ENCODE measurements at places on chromosomes 7 and 10.

GRCh38 chr7:27191833-27192545, 7.0 kb upstream of the HOXA11 start:
- no peak for DNase-seq

GRCh38 chr10:672203-672602, 17.3 kb downstream of the DIP2C start:
- no peak for DNase-seq

DNA sequence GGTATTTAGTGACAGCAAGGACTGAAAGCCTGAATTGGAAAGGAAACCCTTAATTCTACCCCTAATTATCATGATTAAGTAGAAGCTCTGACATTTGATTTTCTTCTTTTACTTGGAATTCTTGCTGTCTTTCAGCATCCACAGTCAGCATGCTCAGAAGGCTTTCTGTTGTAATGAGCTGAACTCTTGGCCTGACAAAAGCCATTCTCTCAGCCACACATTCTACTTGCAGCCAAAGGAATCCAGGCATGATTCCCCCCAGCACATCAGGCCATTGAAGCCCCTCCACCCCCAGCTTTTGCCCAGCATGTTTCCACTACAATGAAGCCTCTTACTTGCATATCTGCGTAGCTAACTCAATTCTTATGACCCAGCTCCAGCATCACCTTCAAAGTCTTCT, 94.3 kb upstream of the FRMD4A start:
- DNase-seq, result no peak

GRCh38 chr10:78802866-78803265, 265.9 kb upstream of the ZMIZ1 start:
- DNase-seq, result no peak

DNA sequence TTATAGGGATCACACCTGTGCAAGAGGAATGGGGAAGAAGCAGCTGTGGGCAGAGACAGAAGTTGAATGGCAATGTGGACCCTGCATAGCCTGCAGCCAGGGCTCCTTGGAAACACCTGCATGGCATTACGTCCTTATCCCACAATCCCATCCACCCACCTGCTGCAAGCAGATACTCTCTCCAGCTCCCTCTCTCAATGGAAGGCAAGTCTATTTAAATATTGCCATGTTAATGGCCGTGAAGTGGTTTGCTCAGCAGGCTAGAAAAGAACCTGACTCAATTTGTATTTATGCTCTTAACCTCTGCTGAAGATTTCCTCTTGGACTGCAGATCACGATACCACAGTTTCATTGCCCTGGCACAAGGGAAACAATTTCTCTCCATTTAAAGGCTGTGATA, 417.0 kb downstream of the TYW1 start:
- DNase-seq, result no peak

DNA sequence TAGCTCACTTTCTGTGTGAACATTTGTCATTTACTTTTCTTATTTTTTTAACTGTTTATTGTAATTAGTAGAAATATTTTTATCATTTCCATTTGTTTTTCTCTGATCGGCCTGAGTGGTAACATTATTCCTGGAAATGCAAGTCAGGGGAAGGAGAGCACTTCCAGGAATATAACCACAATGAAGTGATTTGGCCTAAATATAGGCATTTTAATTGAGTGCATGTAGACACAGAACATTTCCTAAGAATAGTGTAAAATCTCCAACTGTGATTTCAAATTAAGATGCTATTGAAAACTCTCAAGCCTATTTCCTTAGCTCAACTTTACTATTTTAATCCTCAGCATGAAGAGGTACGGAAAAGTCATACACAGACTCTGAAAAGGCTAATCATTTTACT, 86.5 kb upstream of the SKAP2 start:
- DNase-seq, result no peak

DNA sequence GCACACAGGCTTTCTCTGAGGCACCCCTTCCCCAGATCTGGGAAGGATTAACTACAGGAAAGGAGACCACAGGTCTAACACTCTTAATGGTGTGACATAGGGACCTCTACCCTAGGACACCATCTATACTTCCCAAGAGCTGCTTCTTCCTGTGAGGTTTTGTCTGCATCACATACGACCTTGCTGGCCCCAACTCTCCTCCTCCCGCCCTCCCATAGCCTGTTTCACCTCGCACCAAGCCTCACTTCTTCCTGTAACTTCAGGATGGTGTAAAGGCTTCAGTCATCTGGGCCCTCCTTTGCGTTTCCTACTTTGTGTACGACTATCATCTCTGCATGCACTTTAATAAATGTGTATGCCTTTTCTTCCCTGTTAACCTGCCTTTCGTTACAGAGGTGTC, 274.3 kb downstream of the KLF6 start:
- no peak for DNase-seq

- DNase-seq, result no peak
Measured at GRCh38 chr7:6407434-6407833, 40.3 kb downstream of the DAGLB start.

- DNase-seq, result no peak
Measured at GRCh38 chr7:132893560-132893959, 188.3 kb downstream of the CHCHD3 start.

DNA sequence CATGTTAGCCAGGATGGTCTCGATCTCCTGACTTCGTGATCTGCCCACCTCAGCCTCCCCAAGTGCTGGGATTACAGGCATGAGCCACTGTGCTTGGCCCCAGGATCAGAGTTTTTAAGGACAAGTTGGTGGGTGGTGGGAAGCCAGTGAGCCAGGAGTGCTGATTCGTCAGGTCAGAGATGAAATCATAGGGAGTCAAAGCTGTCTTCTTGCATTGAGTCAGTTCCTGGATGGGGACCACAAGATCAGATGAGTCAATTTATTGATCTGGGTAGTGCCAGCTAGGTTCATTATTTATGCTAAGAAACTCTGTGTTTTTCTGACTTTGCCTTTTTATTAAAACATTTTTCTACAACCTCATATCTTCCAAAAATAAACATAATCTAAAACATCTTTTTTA, 423.8 kb downstream of the ARL4A start:
- no peak for DNase-seq

DNA sequence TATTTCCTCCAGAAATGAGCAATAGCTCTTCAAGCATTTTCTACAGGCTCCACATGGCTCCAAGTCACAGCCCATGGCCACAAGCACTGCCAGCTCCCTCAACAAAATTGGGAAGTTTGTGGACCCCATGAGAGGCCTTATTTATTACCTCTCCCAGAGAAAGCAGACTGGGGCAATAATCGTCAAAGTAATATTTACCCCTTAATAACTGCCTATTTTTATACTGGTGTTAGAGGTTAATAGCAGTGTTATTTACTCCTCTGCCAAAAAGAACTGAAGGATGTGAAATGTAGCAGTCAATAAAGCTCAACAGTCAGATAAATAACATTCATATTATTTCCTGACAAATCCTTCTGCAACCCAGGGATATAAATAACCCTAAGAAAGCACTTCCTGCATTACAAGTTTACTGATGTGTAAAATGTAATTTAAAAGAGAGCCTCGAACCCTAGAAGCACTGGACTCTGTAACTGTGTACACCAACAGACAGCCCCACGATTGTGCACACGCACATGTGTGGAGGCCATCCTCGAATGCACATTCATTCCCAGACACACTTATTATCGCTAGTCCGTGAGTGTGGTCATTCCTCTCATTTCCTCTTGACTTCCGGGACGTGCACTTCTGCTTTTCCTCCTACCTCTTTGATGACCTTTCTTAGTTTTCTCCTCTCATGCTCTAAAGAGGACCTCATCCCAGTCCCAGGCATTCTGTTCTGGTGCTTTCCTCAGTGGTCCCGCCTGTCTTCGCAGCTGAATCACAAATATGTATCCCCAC, 157.4 kb downstream of the EVX1 start:
- DNase-seq, result no peak

DNA sequence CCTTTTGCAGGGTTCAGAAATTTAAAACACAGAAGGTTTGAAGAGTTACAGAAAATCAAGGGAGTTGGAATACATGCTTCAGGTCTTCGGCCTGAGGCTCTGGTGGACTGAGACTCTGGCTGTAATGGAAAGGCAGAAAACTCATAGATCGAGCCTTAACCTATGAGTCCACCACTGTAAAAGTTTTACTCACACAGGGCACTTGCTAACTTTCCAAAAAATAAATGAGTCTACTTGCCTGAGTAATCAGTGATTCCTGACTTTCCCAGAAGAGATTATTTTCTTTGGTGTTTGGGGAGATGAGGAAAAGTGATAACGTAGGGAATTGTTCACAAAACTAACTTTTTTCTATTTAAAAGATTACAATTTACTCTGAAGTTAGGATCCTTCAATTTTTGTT, 108.0 kb downstream of the MBL2 start:
- no peak for DNase-seq

GRCh38 chr10:126302826-126303665, 85.2 kb downstream of the ADAM12 start:
- DNase-seq, result no peak

- no peak for DNase-seq
Measured at GRCh38 chr7:24119852-24120251, 164.1 kb upstream of the NPY start.

- DNase-seq, result no peak
Measured at GRCh38 chr7:51340029-51340838, 23.6 kb upstream of the COBL start.
